ENCODE measurements at places on chromosomes 1 and 21.

DNA sequence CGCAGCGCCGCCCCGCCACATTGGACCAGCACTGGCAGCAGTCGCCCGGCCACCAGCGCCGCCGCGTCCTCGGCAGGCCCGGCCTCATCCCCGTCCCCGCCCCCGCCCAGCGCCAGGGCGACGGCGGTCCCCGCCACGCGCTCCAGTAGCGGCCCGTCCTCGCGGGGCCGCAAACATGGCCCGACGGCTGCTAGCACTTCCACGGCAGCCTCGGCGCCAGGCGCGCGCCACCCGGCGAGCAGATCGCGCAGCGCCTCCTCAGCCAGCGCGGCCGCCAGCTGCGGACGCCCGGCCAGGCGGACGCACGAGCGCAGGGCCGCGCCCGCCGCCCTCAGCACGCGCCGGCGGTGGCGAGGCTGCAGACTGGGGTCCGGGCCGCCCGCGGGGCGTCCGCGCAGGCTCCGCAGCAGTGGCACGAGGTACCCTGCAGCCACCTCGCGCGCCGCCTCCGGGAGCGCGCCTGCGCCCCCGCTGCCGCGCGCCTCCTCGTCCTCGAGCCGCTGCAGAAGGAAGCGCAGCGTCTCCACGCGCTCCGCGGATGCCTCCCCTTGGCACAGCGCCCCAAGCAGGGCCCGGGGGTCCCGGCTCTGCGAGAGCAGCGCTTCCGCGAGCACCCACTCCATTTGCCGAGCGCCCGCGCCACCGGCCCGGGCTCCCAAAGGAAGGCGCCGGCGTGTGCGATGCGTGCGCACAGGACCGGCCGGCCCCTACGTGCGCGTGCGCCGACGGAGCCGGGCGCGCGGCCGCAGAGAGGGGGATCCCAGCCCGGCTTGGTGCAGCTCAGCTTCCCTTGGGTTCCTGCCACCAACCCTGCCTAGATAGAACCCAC lies at the start of gene TARBP1:
Gene TARBP1, minus strand, starts transcription at position 699 of the 829 bp plus-strand sequence. Its CDS starts 76 bp downstream, at position 623.
- DNase-seq: no peak

GRCh38 chr1:33872275-33872674 lies 8.4 kb downstream of the HMGB4 start:
- no peak for DNase-seq

GRCh38 chr1:11434501-11434900 lies 44.5 kb upstream of the DISP3 start:
- no peak for DNase-seq

DNA sequence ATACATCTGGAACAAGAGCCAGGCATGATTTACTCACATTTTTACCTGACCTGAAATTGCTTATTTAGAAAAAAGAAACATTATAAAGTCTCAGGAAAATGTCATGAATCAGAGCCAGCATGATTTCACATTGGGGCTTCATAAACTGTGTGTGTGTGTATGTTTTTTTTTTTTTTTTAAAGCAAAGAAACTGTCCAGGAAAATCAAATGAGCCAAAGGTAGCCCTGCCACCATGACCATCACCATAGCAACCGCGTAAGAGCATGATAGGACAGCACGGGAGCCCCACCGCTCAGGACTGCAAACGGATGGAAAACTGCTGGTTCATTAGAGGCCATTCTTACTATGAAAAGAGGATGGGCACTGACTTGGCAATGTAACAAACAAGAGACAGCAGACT lies 139.2 kb downstream of the NTMT2 start:
- DNase-seq: no peak

DNA sequence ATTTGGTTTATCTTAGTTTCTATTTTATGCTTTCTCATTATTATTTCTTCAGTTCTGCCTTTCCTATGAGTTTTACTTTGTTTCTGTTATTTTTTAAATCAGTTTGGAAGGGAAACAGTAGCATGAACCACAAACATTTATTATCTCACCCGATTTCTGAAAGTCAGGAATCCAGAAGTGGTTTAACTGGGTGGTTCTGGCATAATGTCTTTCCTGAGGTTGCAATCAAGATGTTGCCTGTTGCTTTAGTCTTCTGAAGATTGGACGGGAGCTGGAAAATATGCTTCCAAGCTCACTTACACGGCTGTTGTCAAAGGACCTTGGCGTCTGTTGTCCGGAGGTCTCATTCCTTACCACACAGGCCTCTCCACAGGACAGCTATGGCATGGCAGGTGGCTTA lies 50.4 kb downstream of the SNRPE start:
- DNase-seq: no peak

DNA sequence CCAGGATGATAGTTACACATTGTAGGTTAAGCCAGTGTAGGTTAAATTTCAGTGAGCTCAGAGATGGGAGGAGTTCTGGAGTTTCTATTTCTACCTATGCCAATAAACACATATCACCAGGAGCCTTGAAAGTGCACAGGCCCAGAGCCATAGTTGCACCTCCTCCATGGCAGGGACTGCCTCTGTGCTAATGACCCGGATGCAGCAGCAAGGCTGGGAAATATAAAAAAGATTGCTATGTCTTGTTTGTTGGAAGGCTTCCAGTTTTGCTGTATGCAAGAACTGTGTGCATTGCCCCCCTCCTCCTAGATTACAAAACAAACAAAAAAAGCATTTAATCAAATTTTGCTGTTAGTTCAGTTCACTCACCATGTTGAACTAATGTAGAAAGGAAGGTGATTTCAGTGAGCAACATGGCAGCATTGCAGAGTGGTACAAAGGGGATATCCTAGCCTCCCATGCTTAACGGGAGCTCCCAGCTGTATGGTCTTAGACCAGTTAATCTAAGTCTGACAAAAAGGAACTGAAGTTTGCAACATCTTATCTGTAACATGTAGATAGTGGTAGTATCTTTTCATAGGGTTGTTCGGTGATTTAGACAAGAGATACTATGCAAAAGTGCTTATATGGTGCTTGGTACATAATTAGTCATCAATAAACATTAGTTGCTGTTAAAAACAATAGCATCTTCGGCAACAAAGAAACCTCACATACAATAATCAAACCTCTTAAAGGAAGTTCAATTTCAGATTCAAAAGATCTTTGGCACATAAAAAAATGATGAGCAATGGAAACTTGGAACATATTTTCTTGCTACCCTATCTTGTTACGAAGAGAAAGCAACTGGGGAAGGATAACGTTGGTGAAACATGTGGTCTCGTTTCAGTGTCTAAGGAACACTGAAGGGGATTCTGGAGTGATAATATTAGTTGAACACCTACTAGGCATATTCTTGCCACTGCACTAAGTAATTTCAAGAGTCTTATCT lies 309.5 kb downstream of the ASTN1 start:
- DNase-seq: no peak

Data from cortex of kidney (tissue), 1 donor.